ENCODE measurements at places on chromosomes 16 and 17. TPM values are rescaled to one million over a fixed set of nuclear protein-coding genes. Genes with fewer than 3 reads are reported as not detected.
A peak's percentile ranks its signal among the peaks of the same experiment; 100 is the strongest.

DNA sequence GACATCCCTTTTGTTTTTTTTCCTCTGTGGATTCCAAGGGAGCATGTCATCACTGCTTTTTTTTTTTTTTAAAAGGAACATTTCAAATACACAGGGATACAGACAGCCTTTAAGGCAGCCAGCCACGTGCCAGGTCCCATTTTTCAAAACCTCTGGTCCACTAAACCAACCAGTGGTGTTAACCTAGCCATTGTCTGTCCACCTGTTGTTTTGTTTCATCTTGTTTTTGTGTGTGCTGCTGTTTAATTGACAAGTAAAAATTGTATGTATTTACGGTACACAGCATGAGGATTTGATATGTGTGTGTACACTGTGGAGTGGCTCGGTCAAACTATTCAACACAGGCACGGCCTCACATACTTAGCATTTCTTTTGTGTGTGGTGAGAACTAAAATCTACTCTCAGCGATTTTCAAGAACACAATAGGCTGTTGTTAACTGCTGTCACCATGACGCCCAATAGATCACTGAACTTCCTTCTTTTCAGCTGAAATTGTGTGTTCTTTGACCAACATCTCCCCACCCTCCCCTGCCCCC, 19.2 kb downstream of the TMEM114 start:
- H3K27me3 ChIP-seq = no peaks in the 10 kb centered on the region
- H3K27ac ChIP-seq = no peak overlapping the region
- H3K36me3 ChIP-seq = no peaks in the 10 kb centered on the region
- DNase-seq = no peak

DNA sequence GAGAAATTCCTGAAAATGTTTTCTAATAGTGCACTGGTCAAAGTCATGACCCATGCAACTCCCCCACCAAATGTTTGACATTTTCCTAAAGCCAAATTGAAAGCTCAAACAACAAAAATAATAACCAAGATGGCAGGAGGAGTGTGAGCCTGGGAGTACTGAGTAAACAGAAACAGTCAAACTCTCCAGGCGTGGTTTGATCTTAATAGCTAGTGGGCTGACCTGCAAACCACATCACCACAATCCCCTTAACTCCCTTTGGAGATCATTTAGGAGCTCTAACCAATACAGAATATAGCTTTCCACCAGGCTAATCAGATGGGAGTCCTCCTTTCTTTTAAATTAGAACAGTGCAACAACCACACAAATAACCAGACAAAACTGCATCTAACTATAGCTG, 19.2 kb upstream of the MEIOC start:
- H3K4me1 ChIP-seq = no peaks in the 10 kb centered on the region
- no peak overlapping the region for H3K4me3 ChIP-seq
- H3K27ac ChIP-seq = no peak overlapping the region
- DNase-seq = no peak

GRCh38 chr16:68645494-68646388, 631 bp downstream of the CDH3 start:
- peaks cover 8% of the 10 kb centered on the region for H3K4me1 ChIP-seq
- peak; percentile 72 for DNase-seq
- no peak overlapping the region for H3K27ac ChIP-seq
- H3K4me3 ChIP-seq = peak overlapping the region; percentile 56
- H3K36me3 ChIP-seq = no peaks in the 10 kb centered on the region
- H3K27me3 ChIP-seq = no peaks in the 10 kb centered on the region

DNA sequence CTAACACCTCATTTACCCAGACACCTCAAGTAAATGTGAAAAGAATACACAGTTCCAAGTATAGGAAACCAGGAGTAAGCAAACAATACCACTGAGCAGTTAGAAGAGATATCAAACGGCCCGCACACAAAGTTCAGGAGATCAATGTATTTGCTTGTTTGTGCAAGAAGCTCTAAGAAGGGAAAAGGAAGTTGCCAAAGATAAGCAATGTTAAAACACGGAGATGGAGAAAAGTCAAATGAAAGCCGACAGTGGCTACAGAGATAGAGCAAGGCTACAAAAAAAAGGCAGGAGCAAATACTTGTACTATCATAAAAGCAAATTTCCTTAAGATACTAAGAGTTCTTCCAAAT, 29.5 kb downstream of the PSME3IP1 start:
- no peak overlapping the region for H3K4me3 ChIP-seq
- H3K27ac ChIP-seq = no peak overlapping the region
- H3K27me3 ChIP-seq = no peaks in the 10 kb centered on the region
- no peaks in the 10 kb centered on the region for H3K4me1 ChIP-seq

The TLCD2 gene
- 1.3 TPM for polyA plus RNA-seq

GRCh38 chr16:52114379-52114778, 432.6 kb downstream of the TOX3 start:
- no peak for DNase-seq
- no peak overlapping the region for H3K27ac ChIP-seq
- no peaks in the 10 kb centered on the region for H3K36me3 ChIP-seq
- H3K4me1 ChIP-seq = no peaks in the 10 kb centered on the region

DNA sequence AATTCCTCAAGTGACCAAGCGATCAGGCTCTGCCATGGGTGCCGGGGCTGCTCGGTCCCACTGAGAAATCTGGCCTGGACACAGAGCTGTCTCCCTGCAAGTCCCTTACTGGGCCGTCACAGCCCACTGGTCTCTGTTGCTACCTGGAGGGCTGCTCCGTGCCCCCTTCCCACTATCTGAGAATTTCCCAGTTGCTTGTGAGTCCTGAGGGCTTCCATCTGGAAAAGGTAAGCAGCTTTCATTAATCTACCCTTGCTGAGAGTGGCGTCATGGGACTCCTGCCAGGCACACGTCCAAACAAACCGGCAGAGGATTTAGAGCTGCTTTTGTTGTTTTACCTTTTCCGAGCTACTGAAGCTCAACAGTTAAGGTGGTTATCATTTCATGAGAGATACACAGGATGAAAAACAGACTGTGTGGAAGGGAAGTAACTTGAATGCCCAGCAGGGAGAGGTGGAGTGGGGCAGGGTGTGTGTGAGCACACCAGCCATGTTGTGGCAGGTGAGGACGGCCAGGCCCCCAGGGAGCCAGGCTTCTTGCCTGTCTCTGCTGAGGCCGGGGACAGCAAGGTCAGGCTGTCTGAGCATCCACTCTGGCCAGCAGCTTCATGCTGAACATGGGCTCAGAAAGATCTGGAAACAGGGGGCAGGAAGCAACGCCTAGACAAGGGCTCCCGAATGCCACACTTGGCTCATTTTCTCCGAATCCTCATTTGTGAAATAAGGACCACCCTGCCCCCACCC, 50.6 kb downstream of the GTF3C1 start:
- peaks cover 77% of the 10 kb centered on the region for H3K36me3 ChIP-seq
- no peak overlapping the region for H3K27ac ChIP-seq
- H3K4me1 ChIP-seq = no peaks in the 10 kb centered on the region
- H3K4me3 ChIP-seq = no peak overlapping the region

DNA sequence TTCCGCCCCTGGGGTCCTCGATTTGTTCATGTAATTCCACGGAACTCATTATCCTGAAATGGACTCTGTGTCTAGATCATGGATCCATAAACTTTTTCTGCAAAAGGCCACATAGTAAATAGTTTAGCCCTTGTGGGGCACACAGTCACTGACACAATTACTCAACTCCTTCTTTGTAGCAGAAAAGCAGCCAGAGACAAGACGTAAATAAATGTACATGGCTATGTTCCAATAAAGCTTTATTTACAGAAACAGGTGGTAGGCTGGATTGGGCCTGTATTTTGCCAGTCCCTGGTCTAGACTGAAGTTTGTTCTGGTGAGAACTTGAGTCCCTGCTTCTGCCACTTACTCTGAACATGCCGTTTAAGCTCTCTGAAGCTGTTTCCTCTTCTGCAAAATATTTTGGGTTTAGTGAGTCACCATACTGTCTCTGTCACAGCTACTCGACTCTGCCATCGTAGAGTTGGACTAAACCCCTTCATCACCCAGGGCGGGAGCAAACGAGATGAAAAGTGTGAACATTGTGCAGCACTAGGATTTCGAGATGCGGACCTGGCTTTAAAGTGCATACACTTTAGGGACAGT, 61.9 kb upstream of the FOXF1 start:
- H3K27me3 ChIP-seq = peaks cover 3% of the 10 kb centered on the region
- no peaks in the 10 kb centered on the region for H3K36me3 ChIP-seq
- no peak overlapping the region for H3K27ac ChIP-seq
- no peaks in the 10 kb centered on the region for H3K4me1 ChIP-seq
- no peak for DNase-seq

The ZNF19 gene
- 5.9 TPM for polyA plus RNA-seq

The PRAC1 gene
- polyA plus RNA-seq = not detected

DNA sequence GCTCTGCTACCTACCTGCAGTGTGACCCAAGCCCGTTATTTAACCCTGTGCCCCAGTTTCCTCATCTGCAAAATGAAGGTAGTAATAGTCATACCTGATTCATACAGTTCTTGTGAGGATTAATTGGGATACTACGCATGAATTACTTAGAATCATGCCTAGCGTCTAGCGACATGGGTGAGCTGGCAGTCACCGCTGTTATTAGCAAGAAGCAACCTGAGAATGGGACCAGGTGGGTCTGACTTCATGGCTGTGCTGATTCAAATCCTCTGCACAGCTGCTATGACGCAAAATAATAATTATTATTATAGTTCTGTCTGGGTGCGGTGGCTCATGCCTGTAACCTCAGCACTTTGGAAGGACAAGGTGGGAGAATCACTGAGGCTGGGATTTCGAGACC, 7.9 kb downstream of the SOCS1 start:
- no peak for DNase-seq
- H3K36me3 ChIP-seq = no peaks in the 10 kb centered on the region
- peaks cover 2% of the 10 kb centered on the region for H3K4me1 ChIP-seq
- no peaks in the 10 kb centered on the region for H3K27me3 ChIP-seq
- H3K4me3 ChIP-seq = no peak overlapping the region

- no peaks in the 10 kb centered on the region for H3K4me1 ChIP-seq
- H3K27ac ChIP-seq = no peak overlapping the region
- H3K27me3 ChIP-seq = no peaks in the 10 kb centered on the region
- no peak for DNase-seq
Measured at GRCh38 chr17:12632785-12633184, 32.9 kb upstream of the MYOCD start.

DNA sequence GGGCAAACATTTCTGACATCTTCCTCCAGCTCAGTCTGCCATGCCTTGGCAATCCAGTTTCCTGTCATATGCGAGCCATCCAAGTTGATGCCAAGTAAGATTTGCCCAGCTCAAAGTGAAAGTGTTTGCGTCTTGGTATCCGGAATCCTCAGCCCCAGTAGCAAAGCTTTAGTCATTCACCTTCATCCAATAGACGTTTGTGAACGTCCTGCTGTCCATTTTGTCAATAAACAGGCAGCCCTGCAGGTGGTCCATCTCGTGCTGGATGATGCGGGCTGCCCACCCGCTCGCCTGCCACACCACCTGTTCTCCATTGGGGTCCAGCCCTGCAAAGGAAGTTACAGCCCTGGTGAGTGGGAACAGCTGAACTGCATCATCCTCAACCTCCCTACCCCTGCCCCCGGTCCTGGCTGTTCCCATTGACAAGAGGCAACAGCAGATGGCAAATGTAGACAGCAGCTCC, 1.5 kb downstream of the PDF start:
- H3K36me3 ChIP-seq = peaks cover 7% of the 10 kb centered on the region
- peak overlapping the region; percentile 57 for H3K4me3 ChIP-seq
- peak overlapping the region; percentile 71 for H3K27ac ChIP-seq
- H3K27me3 ChIP-seq = no peaks in the 10 kb centered on the region

GRCh38 chr16:88072571-88073001, 121.4 kb downstream of the BANP start:
- no peaks in the 10 kb centered on the region for H3K27me3 ChIP-seq
- no peak overlapping the region for H3K27ac ChIP-seq
- H3K4me3 ChIP-seq = no peak overlapping the region
- DNase-seq = no peak

GRCh38 chr17:19010729-19011505, 6.4 kb upstream of the FAM83G start:
- DNase-seq = no peak
- H3K27me3 ChIP-seq = no peaks in the 10 kb centered on the region
- no peaks in the 10 kb centered on the region for H3K4me1 ChIP-seq

DNA sequence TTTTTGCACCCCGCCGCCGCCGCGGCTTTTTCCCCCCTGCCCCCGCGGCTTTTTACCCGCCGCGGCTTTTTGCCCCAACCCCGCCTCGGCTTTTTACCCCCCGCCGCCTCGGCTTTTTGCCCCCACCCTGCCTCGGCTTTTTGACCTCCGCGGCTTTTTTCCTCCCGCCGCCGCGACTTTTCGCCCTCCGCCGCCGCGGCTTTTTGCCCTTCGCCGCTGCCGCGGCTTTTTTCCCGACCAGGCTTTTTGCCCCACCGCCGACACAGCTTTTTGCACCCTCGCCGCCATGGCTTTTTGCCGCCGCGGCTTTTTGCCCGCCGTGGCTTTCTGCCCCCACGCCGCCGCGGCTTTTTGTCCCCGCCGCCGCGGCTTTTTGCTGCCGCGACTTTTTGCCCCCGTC, 137.0 kb upstream of the TP53TG3D start:
- H3K4me3 ChIP-seq = no peak overlapping the region
- H3K27ac ChIP-seq = no peak overlapping the region
- DNase-seq = peak; percentile 4

- no peak overlapping the region for H3K4me3 ChIP-seq
- no peak overlapping the region for H3K27ac ChIP-seq
- H3K4me1 ChIP-seq = peaks cover 4% of the 10 kb centered on the region
- no peaks in the 10 kb centered on the region for H3K27me3 ChIP-seq
Measured at GRCh38 chr17:76049239-76049638, 22.1 kb upstream of the EVPL start.

DNA sequence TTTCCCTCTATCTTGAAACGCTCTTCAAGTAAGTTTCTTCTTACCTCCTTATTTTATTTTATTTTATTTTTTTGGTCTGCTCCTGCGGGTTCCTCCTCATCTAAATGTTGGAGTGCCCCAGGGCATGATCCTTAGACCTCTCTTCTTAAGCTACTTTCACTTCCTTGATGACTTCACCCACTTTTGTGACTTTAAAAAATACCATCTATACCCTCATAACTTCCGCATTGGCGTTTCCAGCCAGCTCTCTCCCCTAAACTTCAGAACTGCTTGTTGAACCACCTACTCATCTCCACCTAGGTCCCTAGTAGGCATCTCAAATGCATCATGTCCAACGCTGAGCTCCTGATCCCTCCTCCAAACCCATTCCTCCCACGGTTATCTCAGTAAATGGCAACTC, 51.4 kb upstream of the NFAT5 start:
- H3K27me3 ChIP-seq = no peaks in the 10 kb centered on the region
- no peaks in the 10 kb centered on the region for H3K4me1 ChIP-seq
- no peak overlapping the region for H3K27ac ChIP-seq
- no peaks in the 10 kb centered on the region for H3K36me3 ChIP-seq

DNA sequence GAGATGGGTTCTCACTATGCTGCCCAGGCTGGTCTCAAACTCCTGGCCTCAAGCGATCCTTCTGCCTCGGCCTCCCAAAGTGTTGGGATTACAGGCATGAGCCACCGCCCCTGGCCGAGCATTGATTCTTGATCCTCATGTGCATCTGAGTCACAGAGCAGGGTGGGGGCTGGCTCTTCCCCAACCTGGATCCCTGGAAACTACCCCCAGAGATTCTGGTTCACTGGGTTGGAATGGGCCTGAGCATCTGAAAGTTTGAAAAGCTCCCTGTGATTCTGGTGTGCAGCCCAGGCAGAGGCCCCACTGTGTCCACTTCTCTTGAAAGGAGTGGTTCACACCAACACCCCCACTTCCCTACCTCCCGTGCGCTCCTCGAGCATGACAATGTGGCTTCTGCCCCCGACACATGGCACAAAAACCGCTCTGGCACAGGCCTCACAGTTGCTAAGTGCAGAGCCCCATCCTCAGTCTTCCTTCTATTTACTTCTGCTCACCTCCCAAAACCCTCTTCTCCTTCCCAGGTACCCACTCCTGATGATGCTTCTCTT, 4.6 kb downstream of the QPRT start:
- no peaks in the 10 kb centered on the region for H3K4me1 ChIP-seq
- H3K27me3 ChIP-seq = no peaks in the 10 kb centered on the region
- no peak overlapping the region for H3K4me3 ChIP-seq
- no peak for DNase-seq
- H3K36me3 ChIP-seq = no peaks in the 10 kb centered on the region
